ENCODE measurements at places on chromosomes 3 and 15.

DNA sequence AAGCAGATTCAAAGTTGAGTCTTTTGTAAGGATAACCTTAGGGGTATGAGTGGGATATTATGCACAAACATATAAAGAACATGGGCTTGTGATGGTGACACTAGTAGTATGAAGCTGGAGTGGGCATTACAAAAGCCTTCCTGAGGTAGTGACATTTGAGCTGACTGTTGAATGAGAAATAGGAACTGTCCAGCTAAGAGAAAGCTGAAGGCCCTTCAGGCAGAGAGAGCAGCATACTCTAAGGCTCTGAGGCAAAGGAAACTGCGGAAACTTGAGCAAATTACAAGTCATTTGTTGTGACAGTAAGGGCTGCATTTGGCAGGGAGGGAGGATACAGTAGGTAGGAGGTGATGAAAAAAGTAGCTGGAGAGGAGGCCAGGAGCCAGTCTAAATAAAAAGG is 190.7 kb upstream of the CD96 start:
- no peak for DNase-seq

GRCh38 chr3:58366699-58367098 is 34.0 kb downstream of the PXK start:
- no peak for DNase-seq

- DNase-seq = no peak
Observed at GRCh38 chr15:79102595-79102994, 12.0 kb upstream of the RASGRF1 start.

DNA sequence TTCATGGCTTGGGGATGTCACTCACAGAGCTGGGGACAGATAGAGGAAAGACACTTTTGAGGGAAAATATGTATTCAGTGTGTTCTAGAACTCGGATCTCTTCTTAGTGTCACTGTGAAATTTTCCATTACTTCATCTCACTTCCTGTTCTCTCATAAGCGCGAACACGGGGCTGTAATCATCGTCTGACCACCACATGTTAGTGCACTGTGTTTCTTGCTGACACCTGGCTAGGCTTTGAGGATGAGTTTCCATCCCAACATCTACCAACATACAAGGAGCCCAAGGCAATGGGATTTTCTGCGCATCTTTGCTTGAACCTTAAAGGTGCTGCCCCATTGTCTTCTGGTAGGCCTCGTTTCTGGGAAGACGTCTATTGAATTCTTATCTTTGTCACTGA is 84.0 kb downstream of the LIPC start:
- DNase-seq = no peak

GRCh38 chr3:186464424-186465093 is 79.6 kb downstream of the CRYGS start:
- DNase-seq = no peak

DNA sequence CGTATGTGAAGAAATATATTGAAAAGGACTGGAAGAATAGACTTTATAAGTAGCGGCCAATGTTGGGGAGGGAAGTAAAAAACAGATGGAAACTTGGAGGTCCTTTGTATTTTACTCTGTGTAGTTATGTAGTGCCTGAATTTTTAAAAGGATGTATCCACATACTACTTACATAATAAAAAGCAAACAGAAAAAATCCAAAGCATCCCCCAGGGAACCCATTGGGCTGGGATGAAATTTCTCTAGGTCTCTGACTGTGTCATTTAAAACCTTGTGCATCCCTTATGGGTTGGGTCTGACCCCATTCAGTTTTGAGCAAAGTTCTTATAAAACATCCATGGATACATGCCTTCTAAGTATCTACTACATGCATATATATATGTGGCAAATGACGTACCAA is 141.1 kb downstream of the NR1D2 start:
- DNase-seq = no peak

GRCh38 chr3:144585953-144586352 is 614.3 kb downstream of the DIPK2A start:
- no peak for DNase-seq

DNA sequence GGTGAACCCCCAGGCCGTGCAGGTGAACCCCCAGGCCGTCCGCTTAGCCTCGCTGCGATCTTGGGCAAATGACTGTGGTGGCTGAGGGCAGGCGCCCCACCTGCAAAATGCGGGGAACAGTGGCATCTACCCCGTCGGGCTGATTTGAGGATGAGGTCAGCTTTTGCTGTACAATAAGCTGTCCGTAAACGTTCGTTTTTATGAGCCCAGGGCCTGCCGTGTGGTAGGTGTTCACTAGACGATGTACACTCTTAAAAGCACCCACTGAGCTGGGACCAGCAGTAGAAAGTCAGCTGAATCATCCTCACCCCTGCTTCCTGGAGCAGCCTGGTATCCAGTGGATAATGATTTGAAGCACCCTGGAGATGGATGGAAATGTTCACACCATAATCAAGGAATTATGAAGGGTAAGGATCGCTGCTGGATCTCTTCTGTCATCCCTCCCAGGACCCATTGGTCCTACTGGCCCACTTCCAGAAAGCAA is 943 bp upstream of the PCSK6 start:
- DNase-seq = no peak

DNA sequence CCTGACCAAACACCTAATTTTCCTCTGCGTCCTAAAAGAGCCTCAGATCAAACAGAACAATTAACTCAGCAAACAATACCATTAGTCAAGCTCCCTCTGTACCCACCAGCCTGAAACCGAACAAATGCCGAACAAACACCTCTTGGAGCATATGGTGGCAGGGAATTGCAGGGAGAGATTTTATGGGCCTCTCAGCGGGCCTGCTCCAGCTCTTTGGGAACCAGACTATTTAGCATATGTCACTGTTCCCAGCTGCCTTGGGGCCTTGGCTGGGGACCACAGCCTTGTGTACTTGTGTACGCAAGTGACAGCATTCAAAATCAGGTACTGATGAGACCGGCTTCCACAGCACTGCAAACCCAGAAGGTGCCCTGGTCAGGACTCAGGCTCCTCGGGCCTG is 388.8 kb upstream of the PPP2R3A start:
- no peak for DNase-seq

- no peak for DNase-seq
Observed at GRCh38 chr3:115549071-115549470, 74.2 kb upstream of the GAP43 start.

DNA sequence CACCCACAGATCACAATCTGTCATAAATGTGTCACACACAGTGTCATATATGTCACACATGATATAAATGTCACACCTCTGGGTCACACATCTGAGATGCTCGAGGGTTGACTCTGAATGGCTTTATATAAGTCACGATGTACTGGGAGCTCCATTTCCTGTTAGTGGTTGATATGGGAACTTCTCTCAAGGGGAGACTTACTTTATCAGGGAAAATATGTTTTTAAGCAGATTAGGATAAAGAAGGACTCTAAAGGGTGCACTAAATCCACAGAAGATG is 83.9 kb upstream of the MEF2A start:
- DNase-seq = no peak

DNA sequence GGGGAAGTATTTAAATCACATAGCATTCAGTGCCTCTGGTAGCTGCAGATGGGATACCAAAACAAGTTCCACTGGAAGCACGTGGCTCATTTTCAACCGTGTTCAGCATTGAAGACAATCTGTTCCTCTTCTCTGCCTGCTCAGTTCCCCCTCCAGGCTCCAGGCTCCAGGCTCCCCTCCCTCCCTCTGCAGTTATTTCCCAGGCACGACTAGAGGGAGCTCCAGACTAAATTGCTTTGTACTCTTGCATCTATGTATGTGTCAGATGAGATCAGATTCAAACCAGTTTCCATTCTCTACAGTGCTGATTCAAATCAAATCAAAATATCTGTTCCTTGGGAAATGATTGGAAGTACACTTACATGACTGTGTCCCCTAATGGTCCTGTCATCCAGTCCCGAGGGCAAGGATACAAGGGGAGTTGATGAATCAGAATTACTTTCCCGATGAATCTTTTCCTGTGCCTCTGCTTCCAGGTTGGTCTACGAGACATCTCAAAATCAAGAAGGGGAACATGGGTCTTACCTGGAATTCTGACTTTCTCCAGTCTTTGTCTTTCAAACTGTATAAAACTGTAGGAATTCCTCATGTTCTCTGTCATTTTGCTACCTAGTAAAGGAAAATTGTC is 600.5 kb downstream of the EDEM1 start:
- no peak for DNase-seq

- DNase-seq = no peak
Observed at GRCh38 chr3:16559653-16560365, 45.4 kb downstream of the DAZL start.

DNA sequence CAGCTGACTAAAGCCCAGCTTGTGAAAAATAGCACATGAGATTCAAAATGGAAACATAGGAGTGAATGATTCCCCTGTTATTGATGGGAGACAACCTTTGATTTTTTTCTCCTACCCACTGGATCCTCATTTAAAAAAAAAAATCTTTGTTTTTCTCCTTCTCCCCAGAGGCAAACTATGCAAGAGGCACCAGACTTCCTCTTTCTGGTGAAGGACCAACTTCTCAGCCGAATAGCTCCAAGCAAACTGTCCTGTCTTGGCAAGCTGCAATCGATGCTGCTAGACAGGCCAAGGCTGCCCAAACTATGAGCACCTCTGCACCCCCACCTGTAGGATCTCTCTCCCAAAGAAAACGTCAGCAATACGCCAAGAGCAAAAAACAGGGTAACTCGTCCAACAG is 2.6 kb downstream of the CACNA1D start:
- no peak for DNase-seq

- DNase-seq = no peak
Observed at GRCh38 chr15:57215881-57216280, 160.4 kb upstream of the CGNL1 start.

- no peak for DNase-seq
Observed at GRCh38 chr3:195105389-195105788, 165.6 kb downstream of the XXYLT1 start.

- no peak for DNase-seq
Observed at GRCh38 chr3:37392957-37393356, 218.6 kb upstream of the LRRFIP2 start.

- no peak for DNase-seq
Observed at GRCh38 chr3:38002291-38002876, 11.8 kb downstream of the VILL start.

All from RWPE1 (cell line).